ENCODE measurements at places on chromosomes 3 and 15.
A peak's percentile ranks its signal among the peaks of the same experiment; 100 is the strongest.

DNA sequence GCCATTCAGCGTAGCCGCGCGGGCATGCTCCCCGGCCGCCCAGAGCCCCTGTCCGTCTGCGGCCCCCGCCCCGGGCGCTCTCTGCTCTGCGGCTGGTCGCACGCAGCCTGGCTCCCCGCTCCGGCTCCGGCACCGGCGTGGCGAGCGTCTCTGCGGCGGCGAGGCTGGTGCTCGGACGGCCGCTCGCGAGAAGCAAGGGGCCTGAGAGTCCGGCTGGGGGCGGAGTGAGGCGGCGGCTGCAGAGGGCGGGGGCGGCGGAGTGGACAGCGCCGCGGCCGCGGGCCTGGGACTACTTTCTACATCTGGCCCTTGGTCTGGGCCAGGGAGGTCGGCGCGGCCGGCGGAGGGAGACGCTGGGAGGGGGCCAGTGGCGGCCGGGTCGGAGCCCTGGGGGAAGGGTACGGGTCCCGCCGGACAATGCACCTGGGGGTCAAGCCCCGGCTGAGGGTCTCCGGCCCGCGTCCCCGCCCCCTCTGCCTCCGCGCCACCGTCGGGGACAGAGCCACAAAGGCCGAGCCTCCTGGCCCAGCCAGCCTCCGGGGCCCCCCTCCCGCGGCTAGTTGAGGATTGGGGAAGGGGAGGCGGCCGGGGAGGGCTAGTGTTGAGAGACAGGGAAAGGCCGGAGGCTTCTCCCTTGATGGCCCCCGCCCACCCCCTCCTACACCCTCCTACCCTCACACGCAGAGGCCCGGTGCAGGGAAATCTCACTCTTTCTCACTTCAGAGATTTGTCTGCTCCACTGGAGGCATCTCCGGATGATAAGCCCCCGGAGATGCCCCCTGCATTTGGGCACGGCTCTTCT lies at the start of gene PRTG:
Gene PRTG, minus strand, starts transcription at position 226 of the 802 bp plus-strand sequence. Its CDS starts 221 bp downstream, at position 5.
- no peak for DNase-seq

DNA sequence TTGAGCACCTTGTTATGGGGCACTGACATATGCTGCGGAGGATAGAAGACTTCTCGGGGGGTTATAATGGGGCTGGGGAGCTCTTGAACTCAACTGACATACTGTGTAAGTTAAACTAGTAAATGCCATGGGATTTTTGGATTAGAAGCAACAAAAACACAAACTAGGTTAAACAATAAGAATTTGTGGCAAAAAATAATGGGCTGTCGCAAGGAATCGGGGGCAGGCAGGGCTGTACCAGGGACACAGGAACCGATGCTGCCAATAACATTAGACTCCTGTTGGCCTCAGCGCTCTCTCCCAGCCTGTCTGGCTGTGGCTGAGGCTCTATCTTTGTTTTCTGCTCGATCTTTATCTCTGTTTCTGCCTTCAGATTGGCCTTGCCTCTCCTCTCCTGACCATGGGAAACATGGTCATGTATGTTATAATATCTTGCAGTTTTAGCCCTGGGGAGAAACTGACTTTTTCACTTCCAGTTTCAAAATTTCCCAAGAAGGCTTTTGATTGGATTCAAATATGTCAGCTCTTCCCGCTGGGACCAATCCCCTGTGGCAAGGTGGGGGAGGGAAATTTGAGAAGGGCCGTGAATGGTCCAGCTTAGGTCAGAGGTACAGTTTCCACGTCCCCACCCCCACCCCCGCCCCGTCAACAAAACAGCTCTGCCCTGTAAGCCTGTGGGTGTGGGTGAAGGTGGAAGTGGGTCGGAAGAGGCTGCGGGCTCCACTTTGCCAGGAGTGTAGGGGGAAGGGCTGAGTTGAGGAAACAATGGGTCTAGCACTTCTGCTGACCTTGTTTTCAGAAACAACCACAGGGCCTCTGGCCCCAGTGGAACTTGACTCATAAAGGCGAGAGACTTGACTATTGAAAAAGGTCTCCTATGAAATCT lies 161.1 kb upstream of the TBL1XR1 start:
- DNase-seq, result peak; percentile 53

GRCh38 chr15:88118035-88118434 lies 138.5 kb downstream of the NTRK3 start:
- no peak for DNase-seq

DNA sequence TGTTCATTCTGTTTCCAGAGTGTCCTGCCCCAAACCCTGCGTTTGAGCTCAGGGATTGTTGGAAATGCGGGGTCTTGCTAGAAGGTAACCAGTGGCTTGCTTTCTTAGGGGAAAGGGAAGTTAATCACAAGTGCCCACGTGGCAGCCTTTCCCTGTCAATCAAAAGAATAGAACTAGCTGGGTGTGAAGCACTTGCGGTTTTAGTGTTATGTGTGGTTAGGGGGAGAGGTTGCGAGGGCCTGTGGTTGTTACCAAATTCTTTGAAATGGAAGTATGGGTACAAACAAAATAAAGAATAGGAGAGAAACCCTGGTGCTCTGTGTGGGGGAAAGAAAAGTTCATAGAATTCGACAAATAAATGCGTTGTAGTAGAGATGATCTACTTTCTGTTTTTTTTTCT lies 67.6 kb downstream of the FNDC3B start:
- peak; percentile 45 for DNase-seq
